ENCODE measurements at places on chromosomes 11 and 22.

GRCh38 chr11:65444314-65445051 is 21.9 kb downstream of the NEAT1 start:
- no peak for DNase-seq

DNA sequence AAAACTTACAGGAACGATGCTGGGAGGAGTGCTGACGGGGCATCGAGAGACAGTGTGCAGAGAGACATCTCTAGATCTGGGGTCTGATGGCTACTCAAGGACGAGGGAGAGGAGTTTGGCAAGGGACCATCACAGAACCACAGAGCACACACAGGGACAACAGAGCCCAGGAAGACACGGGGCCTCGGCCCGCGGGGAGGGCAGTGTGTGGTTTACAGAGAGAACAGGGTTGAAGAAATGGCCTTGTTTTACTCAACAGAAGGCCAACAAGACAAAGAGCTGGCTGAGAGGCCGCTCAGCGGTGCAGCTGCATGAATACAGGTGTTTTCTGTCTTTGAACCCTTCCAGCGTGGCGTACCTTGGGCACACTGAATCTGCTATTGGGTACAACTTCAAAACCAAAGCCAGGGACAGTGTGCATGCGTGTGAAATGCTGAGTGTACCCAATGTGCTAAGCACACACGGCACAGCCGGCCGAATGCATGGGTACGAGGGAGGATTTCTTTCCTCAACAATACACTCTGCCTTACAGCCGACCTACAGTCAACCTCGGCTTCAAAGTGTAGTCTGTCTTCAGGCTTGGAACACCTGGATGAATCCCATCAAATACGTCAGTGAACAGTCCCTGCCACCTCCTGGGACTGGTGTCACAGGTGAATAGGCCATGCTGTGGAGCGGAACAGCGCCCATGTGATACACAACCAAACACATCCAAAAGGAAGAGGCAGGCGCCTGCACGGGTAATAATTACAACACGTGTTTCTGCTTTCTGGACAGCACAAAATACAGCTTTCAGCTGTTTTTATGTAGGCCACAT is 20.7 kb upstream of the BID start:
- DNase-seq: no peak

- DNase-seq: no peak
These were observed 60.3 kb downstream of the MTMR2 start for GRCh38 chr11:95863486-95864140.

- DNase-seq: no peak
These were observed 110.3 kb downstream of the ATXN10 start for GRCh38 chr22:45781966-45782365.

GRCh38 chr11:29534836-29535235 is 482.0 kb downstream of the KCNA4 start:
- no peak for DNase-seq

DNA sequence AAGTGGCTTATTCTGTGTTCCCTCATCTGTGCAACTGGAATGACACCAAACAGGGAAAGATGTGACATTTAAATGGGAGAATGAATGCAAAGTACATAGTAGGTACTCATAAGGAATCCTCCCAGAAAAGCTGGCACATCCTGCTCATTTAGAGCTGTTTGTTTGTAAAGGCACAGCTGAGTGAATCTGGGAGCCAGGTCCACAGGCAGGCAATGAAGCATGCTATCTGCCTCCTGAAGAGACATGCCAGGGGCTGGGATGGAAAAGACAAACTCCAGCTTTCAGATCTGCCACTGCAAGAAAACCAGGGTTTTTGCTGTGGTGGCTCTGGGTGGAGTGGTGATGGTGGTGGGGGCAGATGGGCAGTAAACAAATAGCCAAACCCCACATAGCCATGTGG is 150.1 kb downstream of the TENM4 start:
- no peak for DNase-seq
